ENCODE measurements at places on chromosomes 1 and 21.

GRCh38 chr1:36797761-36798160 lies 236.6 kb downstream of the GRIK3 start:
- DNase-seq: no peak

- DNase-seq: no peak
Measured at GRCh38 chr1:34790985-34791384, 1.8 kb upstream of the GJA4 start.

- no peak for DNase-seq
Measured at GRCh38 chr21:39311164-39311563, 2.3 kb downstream of the BRWD1 start.

- no peak for DNase-seq
Measured at GRCh38 chr1:214506972-214507431, 44.4 kb downstream of the PTPN14 start.

GRCh38 chr1:21782349-21782867 lies 541 bp downstream of the USP48 start:
- DNase-seq: no peak

DNA sequence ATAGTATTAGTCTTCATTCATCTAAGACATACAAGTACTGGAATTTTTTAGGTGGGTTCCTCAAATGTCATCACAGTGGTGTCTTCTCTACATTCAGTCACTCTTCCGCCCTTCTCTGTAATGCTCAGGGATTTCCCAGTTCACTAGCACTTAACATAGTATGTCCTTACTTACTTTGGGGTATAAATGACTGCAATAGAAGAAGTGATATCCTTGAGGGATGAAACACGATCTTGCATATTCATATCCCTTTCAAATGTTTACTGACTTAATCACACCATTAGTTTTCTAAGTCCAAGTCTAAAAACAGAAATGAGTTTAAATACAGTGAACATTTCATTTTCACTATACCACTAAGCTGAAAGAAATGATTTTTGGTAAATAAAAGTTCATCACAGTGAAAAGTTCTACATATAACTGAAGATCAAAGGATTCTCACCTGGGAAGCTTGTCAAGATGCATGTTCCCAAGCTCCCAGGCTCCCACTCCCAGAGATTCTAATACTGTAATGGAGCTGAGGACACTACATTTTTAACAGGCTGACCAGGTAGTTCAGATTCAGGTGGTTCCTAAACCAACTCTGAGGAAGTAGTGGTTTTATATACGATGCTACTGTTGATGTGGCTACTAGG lies 29.7 kb downstream of the MRPL39 start:
- no peak for DNase-seq

- DNase-seq: no peak
Measured at GRCh38 chr1:233587196-233587595, 26.7 kb upstream of the KCNK1 start.

- DNase-seq: peak; percentile 98
Measured at GRCh38 chr1:3900150-3900968, at the start of gene C1orf174. Gene C1orf174 (minus strand): TSS chr1:3900272. CDS start chr1:3900186, 86 bp downstream.

DNA sequence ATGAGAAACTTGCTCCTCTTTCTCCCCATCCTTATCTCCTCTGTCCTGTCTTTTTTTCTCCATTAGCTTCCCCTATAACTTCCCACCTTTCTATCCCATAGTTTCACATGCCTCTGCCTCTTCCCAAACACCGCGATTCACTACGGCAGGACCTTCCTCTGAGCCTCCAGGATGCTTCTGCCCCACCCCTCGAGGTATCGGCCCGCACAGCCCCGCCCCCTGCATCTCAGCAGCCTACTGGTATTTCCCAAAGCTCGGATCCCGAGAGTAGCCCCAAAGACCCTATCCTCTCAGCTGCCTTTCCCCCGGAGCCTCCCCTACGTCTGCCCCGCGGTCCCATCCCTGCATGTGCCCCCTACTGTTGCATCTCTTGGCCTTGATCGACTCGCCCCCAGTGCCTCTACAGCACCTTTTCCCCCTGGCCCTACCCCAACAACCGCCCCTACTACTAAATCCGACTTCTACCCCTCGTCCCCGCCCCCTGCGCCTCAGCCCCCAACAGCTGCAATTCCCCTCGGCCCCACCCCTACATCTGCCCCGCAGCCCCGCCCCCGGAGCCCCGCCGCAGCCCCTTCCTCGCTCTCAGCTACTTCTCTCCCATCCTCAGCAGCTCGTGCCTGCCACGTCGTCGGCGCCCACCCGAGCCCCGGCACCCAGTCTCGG lies 512 bp downstream of the PIAS3 start:
- peak; percentile 88 for DNase-seq

Data from spleen (tissue), 13 donors.